Omental fat pad (tissue), 4 donors: ENCODE measurements at places on chromosomes 13 and 19.

- no peak for DNase-seq
These were observed 14.0 kb downstream of the ZNF114 start for GRCh38 chr19:48283908-48284307.

DNA sequence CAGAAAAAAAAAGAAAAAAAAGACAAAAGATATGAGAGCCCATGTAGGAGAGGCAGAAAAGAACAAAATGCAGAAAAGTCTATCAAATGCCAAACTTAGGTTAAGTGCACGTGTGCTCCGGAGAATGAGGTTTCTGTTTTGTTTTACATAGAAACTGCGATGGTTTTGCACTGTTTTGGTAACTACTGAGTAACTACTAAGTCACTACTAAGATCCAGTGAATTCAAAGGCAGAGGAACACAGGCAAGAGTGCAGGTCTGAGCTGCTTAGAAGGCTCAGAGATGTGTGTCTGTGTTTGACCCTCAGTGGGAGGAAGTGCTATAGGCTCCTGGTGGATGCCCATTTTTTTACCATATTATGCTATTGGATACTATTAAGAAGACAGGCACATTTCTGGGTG lies 299.3 kb downstream of the NDFIP2 start:
- no peak for DNase-seq

- no peak for DNase-seq
These were observed 22.9 kb downstream of the WDFY2 start for GRCh38 chr13:51607165-51607564.

DNA sequence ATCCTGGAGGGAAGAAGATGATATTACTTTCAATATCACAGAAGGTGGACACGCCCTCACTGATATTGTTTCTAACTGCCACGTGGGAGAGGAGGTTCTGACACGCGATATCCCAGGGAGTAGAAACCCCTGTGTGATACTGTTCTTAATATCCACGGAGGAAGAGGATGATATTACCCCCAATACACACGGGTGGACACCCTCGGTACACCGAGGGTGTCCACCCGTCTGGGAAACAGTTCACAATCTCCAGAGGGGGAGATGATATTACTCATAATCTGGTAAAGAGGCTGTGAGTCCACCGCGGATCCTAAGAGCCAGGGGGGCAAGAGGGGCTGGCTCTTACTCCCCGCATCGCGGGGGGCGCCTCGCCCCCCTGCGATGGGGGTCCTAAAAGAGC lies 29.7 kb upstream of the RGCC start:
- DNase-seq: no peak

DNA sequence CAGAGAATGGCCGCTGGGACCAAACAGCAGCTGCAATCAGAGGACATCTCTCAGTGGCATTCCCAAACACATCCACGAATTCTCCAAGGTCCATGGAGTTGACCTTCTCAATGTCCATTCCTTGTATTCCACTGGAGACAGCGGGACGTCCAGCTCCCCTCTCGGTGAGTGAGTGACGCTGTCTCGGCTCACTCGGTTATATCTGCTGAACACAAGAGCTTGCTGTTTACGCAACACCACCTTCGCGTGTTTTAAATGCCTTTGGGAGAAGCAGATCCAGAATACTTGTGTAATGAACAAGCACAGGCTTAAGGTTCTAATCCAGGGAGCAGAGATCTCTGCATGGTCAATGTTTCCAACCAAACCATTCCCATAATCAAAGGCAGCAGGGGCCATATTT lies at the start of gene URAD:
Gene URAD (minus strand): TSS at position 174 of the 400 bp plus-strand sequence. CDS start 56 bp downstream, at position 118.
- no peak for DNase-seq

GRCh38 chr19:38452430-38453366 lies 19.2 kb downstream of the RYR1 start:
- DNase-seq: no peak

DNA sequence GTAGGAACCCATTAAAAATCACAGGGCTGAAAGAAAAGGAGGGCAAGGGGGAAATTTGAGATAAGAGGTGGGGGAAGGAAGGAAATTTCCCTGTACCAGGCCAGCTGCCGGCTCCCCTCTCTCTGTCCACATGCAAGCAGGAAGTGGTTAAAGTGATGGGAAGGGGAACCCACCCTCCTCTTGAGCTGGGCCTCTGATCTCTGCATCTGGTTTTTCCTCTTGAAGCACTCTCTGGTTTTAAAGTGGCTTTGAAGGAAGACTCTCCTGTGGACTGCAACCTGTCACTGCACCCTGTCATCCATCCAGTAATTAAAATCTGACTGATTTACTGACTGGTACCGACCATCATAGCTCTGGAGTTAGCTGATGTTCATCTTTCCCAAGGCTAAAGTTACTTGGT lies 239.6 kb downstream of the TSHZ3 start:
- no peak for DNase-seq

DNA sequence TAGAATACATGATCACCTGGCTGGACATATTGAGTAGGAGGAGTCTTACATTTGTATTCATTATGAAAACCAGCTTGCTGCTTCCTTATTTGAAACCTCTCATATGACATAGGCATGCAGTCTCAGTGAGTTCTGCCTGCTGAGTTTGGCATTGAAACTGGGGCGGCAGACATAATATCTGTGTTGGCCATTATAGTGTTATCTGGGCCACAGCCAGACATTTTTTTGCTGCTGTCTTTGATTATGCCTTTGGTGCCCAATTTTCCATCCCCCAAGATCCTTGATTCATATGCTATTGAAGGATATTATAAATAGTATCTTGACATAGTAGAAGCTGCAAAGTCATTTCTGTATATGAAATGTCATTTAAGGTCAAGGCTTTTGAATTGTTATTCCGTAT lies 15.8 kb downstream of the FREM2 start:
- DNase-seq: no peak

DNA sequence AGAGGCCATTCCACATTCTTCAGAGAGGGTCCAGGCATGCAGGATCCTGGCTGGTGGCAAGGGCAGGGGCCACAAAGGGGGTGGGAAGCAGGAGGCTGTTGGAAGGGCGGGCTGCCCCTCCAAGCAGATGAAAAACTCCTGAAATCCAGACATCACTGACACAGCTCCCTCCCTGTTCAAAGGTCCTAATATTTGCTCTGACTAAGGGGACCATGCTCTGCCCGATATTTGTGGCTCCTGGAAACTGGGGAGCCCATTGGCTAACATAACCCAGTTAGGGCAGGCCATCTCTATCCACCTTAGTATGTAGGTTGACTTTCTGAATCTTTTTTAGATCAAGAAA lies 3.3 kb upstream of the CDX2 start:
- no peak for DNase-seq

GRCh38 chr19:55044771-55045716 lies 7.0 kb upstream of the GP6 start:
- DNase-seq: no peak

- DNase-seq: peak; percentile 92
These were observed 17.5 kb upstream of the MEIS3 start for GRCh38 chr19:47436712-47437401.

- no peak for DNase-seq
These were observed 2.3 kb downstream of the TBXA2R start for GRCh38 chr19:3604227-3604986.

- DNase-seq: no peak
These were observed 154.0 kb upstream of the TSHZ3 start for GRCh38 chr19:31503211-31503610.

DNA sequence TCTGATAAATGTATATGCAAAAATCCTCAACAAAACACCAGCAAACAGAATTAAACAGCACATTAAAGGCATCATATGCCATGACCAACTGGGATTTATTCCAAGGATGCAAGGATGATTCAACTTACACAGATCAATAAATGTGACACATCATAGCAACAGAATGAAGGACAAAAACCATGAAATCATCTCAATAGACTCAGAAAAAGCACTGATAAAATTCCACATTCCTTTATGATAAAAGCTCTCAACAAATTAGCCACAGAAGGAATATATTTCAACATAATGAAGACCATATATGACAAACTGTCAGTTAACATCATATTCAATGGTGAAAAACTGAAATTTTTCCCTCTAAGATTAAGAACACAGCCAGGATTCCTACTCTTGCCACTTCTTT lies 691.6 kb downstream of the DIAPH3 start:
- no peak for DNase-seq

DNA sequence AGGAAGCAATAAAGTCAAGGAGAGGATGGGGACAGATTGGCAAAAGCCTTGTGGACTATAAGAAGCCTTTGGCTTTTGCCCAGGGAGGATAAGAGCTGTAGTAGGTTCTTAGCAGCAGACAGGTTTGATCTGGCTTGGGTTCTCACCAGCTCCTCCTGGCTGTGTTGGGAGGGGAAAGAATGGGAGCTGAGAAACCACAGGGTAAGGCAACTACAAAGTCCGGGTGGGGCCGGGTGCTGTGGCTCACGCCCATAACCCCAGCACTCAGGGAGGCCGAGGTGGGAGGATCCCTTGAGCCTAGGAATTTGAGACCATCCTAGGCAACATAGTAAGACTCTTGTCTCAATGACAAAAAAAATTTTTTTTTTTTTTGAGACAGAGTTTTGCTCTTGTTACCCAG lies 20.6 kb downstream of the NECTIN2 start:
- no peak for DNase-seq

DNA sequence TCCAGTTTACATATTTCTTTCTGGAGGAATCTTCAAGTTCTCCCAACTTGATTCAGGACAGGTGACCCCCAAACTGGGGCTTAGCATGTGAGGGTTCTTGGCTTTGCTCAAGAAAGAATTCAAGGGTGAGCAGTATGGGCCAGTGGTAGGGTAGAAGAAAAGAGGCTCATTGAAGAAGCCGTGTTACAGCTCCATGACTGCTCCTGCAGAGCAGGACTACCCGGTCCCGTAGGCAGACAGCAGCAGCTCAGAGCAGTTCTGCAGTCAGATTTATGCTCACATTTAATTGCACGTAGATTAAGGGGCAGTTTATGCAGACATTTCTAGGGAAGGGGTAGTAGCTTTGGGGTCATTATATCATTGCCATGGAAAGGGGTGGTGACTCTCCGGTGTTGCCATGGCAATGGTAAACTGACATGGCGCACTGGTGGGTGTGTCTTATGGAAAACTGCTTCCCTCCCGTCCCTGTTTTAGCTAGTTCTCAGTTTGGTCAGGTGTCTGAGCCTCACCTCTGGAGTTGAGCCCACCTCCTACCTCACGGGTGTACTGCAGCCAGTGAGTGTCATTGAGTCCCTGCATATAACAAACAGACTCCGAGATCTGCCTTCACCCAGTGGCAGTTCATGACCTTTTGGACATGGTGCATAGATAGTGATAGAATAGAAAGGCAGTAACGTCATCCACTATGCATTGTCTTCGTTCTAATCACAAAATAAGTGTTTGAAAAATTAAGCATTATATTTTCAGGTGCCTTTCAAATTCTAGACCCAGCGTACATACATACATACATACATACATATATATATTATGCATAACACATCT lies 16.0 kb upstream of the ZNF792 start:
- DNase-seq: no peak

DNA sequence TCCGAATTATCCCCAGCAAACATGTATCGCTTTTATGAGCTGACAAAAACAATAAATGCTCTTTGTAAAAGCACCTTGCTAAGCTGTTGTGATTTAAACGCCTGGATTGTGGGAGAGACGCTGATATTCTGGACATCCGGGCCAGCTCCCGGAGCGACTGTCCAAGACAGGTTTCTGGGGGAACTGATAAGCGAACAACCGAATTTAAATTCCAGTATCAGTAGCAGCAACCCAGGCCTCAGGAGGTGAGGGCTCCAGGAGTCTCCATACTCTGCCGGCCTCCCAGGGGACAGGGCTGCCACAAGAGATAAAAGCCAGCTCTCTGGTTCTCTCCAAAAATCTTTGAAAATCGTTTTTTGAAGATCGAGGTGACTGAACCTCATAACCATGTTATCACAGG lies 50.3 kb upstream of the VSTM2B start:
- DNase-seq: no peak

GRCh38 chr19:7533281-7533885 lies 2.1 kb upstream of the PNPLA6 start:
- DNase-seq: no peak

DNA sequence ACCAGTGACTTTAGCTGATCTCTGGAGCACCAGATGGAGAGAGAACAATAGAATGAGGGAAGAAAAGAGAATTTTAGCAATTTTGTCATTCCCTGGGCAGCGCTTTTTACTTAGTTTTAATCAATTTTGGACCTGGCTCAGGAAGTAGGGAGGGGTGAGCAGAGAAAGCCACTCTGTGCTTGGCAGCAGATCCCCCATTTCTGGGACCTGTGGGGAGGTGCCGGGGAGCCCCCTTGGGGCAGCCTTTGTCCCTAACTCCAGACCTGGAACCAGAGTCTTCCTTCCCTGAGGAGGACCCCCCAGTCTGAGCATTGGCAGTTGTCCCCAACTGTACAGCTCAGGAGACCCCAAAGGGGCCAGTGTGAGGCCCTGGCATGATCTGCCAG lies 10.5 kb downstream of the LYL1 start:
- DNase-seq: no peak

- no peak for DNase-seq
These were observed 171.4 kb downstream of the OXGR1 start for GRCh38 chr13:96822895-96823294.

DNA sequence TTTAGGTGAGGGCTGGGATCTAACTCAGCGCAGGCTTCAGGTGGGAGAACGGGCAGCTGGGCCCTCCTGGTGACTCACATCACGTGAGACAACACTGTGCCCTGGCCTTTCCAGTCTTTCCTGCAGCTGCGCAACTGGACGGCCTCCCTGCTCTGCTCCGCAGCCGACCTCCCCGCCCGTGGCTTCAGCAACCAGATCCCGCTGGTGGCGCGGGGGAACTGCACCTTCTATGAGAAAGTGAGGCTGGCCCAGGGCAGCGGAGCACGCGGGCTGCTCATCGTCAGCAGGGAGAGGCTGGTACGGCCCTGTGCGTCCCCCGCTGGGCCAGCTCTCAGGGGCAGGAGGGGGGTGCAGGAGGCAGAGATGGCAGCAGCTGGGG lies 8.8 kb downstream of the SPPL2B start:
- DNase-seq: no peak

GRCh38 chr13:112873851-112874750 lies 94.9 kb upstream of the MCF2L start:
- DNase-seq: peak; percentile 90

DNA sequence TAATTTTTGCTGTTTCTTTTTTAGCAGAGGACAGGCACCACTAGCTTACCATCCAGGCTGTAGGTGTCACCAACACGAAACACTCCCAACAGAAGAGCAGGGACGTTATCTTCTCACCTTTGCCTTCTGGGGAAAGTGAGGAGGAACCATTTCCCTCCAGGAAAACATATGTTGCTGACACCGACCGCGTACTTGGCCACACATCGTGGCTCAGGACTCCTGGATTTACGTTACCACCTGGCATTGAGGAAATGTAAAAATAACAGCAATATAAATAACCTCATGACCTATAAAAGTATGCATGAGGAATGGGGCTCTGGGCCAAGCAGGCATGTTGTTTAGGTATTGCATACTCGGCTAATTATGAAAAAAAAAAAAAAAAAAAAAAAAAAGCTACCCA lies 525.1 kb downstream of the MYO16 start:
- DNase-seq: no peak

DNA sequence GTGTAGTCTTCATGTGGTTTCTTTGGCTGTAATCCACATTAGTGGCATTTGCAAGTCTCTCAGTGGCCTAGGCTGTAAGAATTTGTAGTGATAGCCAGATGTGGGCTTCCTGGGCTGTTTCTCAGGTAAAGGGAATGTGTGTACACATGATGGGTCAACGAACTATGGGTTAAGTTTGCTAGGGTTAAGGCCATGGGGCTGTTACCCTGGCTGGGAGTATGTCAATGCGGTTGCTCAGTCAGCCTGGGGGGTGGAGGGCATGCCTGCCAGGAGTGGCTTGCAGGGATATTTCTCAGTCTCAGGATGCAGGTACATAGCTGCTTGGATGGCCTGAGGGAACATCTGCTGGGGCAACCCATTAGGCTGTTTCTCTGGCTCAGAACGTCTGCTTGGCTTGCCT lies 13.4 kb downstream of the CYSLTR2 start:
- DNase-seq: no peak

- no peak for DNase-seq
These were observed 35.3 kb upstream of the AMER2 start for GRCh38 chr13:25207291-25207810.
